ENCODE measurements at places on chromosomes 12 and 14. TPM values are rescaled to one million over a fixed set of nuclear protein-coding genes. Genes with fewer than 3 reads are reported as not detected.

GRCh38 chr14:22613106-22613695, 15.1 kb downstream of the ABHD4 start:
- DNase-seq, result no peak

- DNase-seq, result no peak
Observed at GRCh38 chr12:80777587-80777986, 60.9 kb downstream of the MYF5 start.

GRCh38 chr12:2495417-2496112, 299.2 kb upstream of the FKBP4 start:
- DNase-seq, result no peak

GRCh38 chr14:22432348-22432976, 156.6 kb downstream of the DAD1 start:
- peak; percentile 90 for DNase-seq

DNA sequence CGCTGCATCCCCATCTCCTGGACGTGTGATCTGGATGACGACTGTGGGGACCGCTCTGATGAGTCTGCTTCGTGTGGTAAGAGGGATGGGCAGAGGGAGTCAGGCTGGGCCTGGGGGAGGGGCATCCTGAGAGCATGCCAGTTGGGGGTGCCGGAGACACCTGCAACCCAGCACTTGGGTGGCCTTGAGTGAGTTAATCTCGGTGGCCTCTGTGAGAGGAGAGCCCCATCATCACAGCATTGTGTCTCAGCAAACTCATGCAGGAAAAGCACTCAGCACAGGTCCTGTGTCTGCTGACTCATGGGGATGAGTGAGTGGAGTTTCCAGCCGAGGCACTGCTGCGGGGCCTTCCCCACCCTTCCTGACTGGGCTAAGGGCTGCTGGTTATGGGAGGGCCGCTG, 19.6 kb upstream of the LRP1-AS start:
- DNase-seq, result no peak

GRCh38 chr14:20732979-20733635, 12.6 kb upstream of the EDDM3A start:
- DNase-seq, result no peak

DNA sequence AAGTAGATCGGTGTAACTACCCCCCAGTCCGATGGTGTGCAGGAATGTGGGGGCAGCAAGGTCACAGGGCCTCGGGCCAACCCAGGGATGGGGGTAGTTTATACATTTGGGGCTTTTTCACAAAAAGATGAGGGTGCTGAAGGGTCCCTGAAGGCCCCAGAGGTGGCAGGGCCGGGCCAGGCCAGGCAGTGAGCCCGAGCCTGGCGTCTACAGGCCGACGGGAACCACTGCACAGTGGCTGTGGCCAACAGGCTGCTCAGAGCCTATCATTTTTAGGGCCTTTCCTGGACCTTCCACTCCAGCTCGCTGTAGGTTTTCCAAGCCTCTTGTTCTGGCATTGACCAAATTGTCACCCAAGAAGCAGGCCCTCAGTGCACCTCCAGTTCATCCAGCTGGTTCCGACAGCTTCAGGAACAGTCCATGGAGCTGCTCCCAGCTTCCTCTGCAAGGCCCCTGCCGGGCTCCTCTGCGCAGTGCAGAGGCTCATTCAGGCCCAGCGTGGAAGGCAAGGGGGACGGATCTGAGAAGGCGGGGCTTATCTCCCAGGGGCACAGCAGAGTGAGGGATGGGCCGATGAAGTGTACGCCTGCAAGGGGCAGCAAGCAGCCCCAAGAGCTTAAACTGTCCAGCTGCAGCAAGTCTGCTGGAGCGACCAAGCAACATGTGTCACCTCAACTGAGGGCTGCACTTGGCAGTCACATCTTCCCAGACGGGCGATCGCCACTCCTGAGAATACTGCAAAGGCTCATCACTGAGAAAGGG, 13.9 kb downstream of the CDCA4 start:
- DNase-seq, result no peak

DNA sequence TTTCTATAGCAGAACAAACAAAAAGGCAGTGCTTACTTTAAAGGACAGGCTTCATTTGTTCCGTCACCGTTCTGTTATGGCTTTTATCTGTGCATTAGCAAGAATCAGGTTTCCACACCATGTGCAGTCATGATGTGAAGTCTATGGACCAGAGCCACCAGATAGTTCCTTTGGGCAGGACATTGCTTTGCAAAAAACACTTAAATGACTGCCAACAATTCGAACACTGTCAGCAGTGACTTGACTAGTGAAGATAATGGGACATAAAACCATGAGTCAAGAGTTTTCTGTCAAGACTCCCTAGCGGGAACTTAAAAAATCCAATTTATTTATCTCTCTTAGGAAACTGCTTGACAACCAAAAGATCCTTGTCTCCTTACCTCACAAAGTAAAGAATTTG, 80.3 kb downstream of the NKX2-1 start:
- DNase-seq, result no peak

- DNase-seq, result no peak
Observed at GRCh38 chr12:102522768-102523167, 42.4 kb upstream of the IGF1 start.

GRCh38 chr14:100653409-100653808, 66.2 kb upstream of the BEGAIN start:
- no peak for DNase-seq

GRCh38 chr14:92263681-92264080, 59.3 kb upstream of the SLC24A4 start:
- no peak for DNase-seq

- no peak for DNase-seq
Observed at GRCh38 chr12:24404086-24404815, 454.8 kb upstream of the SOX5 start.

DNA sequence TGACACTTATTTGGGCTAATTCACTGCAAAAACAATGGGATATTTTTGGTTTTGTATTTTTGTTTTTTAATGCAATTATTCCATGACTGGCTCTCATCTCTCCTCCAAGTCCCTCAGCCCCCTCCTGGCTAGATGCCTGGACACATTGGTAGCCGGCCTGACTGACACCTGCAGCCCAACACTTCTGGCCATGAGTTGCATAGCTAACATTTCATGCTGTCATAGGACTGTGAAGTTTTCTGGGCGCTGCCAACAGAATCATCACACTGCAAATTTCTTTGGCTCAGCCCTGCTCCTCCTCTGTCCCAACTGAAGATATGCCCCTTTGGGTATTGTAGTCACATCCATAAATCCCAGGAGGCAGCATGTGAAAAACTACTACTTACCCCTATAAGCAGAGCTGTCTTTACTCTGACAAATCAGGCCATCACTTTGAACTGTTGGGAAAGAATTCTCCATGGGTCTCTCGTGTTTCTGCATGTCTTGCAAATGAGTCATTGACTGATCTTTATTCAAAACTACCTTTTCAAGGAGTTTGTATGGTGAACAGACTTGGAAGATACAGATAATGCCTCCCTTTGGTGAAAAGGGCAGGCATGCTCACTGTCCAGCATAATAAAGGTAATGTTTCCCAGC, 126.7 kb upstream of the LGR5 start:
- DNase-seq, result no peak

DNA sequence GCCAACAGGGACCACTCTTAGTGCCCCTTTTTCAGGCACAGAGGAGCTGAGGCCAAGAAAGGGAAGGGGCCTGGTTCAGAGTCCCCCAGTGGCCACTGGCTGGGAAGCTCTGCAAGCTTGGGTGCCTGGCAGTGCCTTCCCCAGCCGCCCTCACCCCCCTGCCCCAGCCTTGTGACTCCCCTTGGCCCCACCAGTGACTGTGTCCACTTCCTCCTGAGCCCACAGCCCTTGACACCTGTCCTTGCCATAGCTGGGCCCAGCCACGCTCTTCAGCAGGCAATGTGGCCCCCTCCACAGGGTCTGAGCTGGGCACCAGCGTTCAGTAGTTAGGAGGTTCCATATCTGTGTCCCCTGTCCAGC, 19.0 kb upstream of the C14orf180 start:
- DNase-seq, result no peak

GRCh38 chr14:73142216-73142615, 5.9 kb downstream of the PSEN1 start:
- DNase-seq, result no peak

DNA sequence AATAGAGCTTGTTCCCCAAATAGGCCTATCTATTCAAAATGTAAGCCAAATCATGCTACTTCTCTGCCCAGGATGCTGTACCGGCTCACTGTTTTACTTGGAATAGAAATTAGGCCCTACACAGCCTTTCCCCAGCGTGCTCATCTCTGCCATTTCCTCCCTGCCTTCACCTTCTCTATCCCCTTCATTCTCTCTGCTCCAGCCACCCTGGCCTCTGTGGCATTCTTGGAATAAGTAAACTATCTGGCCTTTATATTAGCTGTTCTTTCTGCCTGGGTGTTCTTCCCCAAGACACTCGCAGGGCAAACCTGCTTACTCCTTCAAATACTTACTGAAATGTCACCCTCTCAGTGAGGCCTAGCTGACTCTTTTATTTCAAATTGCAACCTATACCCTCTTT, 30.9 kb upstream of the DYRK2 start:
- no peak for DNase-seq

GRCh38 chr12:120534203-120534702, at the start of gene RNF10:
TSS of gene RNF10 (plus strand) at chr12:120534356. CDS start at chr12:120534812, 456 bp downstream.
- peak; percentile 94 for DNase-seq

- DNase-seq, result no peak
Observed at GRCh38 chr12:68240079-68240478, 13.3 kb downstream of the IL22 start.

GRCh38 chr12:82919388-82920054, 232.8 kb downstream of the TMTC2 start:
- DNase-seq, result no peak

- peak; percentile 9 for DNase-seq
Observed at GRCh38 chr12:98224584-98225221, 290.7 kb upstream of the TMPO start.

GRCh38 chr12:69435644-69436043, 34.5 kb upstream of the FRS2 start:
- no peak for DNase-seq

DNA sequence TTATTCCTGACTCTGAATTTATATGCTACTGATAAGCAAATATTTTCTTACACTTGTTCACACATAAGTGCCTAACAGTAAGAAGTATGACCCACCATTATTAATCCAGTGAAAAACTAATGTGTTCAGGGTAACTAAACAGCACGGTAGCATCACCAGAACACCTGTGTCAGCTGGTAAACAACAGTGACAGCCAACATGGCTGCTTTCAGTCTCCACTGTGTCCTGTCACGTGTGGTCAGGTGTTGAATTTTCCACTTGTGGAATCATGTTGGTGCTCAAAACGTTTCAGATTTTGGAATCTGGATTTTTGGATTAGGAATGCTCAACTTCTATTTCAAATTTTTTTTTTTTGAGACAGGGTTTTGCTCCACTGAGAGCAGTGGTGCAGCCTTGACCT, 14.3 kb upstream of the ATP23 start:
- DNase-seq, result no peak

- no peak for DNase-seq
Observed at GRCh38 chr12:108861878-108862587, 4.7 kb upstream of the SSH1 start.

GRCh38 chr12:49953151-49953550, 2.6 kb downstream of the AQP2 start:
- DNase-seq, result no peak

- DNase-seq, result no peak
Observed at GRCh38 chr12:16675438-16675837, 69.5 kb upstream of the LMO3 start.

DNA sequence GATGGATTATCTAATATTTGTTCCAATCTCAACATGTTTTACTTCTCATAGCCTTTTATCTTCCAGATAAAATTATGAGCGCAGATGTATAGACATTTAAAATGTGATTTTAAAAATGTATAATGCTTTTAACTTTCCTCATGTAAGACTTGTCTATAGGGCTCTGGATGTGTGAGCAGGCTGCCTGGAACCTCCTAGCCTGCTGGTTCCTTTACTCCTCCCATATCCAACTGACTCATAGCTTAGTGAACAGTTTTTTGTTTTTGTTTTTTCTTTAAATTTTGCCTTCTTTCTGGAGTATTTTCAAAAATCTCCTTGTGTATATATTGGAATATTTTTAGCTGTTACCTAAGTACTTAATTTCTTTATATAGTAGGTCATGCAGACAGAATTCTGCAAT, 115.4 kb downstream of the PDE3A start:
- DNase-seq, result no peak

GRCh38 chr14:90699016-90699415, 117.2 kb downstream of the TTC7B start:
- no peak for DNase-seq

DNA sequence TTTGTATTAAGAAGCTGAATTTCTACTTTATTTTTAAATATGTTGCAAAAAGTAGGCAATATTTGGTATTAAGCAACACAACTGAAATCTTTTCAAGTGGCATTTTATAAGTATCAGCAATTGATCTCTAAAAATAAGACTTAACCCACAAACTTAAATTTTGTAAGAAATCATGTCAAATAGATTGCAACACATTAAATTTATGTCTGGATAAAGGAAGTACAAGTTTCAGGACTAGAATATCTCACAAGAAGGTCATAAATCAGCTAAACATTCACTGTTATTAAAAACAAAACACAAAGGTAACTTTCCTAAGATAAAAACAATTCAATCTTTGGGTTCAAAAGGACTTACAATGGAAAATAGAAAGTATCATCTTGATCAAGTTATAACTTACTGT, 32.8 kb downstream of the CPNE8 start:
- DNase-seq, result no peak

DNA sequence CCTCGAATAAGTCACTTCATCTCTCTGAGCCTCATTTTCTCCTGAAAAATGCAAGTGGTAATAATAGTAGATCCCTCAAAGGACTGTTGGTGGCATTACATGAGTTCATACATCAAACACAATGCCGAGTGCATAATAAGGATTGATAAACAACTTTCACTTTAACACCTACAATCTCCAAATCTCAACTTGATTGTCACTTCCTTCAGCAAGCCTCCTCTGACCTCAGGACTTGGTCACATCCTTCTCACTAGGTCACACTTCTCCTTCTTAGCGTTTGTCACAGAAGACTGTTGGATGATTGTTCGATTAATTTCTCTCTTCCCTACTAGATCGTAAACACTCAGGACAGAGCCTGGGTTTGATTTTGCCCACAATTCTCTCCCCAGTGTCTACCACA, 7.9 kb upstream of the PRKAB1 start:
- DNase-seq, result no peak

- DNase-seq, result no peak
Observed at GRCh38 chr14:58744801-58745394, 107.1 kb downstream of the DACT1 start.

DNA sequence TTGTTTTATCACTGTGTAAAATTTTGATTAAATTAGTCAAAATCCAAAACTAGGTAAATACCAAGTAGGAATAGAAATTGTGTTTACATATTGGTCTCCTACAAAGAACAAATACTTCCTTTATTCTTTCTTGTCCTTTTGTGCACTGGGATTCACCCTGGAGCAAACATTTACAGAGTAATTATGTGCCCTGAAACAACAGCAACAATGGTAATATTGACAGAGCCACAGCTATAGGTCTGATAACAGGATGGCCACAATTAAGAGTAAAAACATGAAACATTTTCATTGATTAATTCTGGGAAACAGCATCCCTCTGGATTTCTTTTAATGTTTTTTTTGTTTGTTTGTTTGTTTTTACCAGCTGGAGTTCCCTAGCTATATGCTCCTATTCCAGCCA, 61.2 kb downstream of the SLC38A6 start:
- no peak for DNase-seq

TCL1B gene
- 0.30 TPM for polyA plus RNA-seq

NPFF gene
- 0.70 TPM for polyA plus RNA-seq

SLC5A8 gene
- polyA plus RNA-seq, result 53.6 TPM

KLRD1 gene
- 0.65 TPM for polyA plus RNA-seq

CPSF6 gene
- polyA plus RNA-seq, result 118 TPM

OTUB2 gene
- 4.2 TPM for polyA plus RNA-seq

KRT85 gene
- polyA plus RNA-seq, result not detected

GPR84 gene
- polyA plus RNA-seq, result 0.19 TPM

KCNK10 gene
- polyA plus RNA-seq, result 0.18 TPM

SMCO2 gene
- polyA plus RNA-seq, result 0.23 TPM

FBLN5 gene
- 166 TPM for polyA plus RNA-seq

SPX gene
- 14.6 TPM for polyA plus RNA-seq

CKB gene
- polyA plus RNA-seq, result 185 TPM
